ENCODE measurements at places on chromosomes 12 and 14.

DNA sequence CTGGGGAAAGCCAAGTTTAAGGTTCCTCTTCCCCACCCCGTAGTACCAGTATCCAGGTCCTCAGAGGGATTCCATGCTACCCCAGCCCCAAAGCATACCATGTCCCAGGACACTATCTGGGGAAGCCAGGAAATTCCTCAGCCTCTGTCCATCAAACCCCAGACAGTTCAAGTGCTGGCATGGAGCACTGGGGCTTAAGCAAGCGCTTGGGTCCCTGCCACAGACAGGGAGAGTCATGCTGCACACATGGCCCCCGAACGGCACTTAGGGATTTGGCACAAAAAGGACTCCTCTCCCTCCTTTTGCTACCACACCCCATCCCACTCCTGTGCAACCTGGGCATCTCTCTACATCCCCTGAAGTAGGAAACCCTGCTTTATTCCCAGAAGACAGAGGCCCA, 21.8 kb downstream of the ADCY6 start:
- no peak for DNase-seq

GRCh38 chr14:72434856-72435255, 459.0 kb downstream of the DPF3 start:
- DNase-seq: no peak

DNA sequence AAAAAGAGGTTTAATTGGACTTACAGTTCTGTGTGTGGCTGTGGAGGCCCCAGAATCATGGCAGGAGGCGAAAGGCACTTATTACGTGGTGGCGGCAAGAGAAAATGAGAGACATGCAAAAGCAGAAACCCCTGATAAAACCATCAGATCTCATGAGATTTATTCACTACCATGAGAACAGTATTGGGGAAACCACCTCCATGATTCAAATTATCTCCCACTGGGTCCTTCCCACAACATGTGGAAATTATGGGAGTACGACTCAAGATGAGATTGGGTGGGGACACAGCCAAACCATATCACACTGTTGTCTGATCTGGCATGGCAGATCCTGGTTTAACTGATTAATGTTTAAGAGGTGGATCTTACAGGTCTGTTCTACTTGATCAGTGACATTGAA, 5.6 kb downstream of the DDX47 start:
- DNase-seq: no peak

- DNase-seq: no peak
These were observed 60.9 kb upstream of the FBRSL1 start for GRCh38 chr12:132428936-132429601.

DNA sequence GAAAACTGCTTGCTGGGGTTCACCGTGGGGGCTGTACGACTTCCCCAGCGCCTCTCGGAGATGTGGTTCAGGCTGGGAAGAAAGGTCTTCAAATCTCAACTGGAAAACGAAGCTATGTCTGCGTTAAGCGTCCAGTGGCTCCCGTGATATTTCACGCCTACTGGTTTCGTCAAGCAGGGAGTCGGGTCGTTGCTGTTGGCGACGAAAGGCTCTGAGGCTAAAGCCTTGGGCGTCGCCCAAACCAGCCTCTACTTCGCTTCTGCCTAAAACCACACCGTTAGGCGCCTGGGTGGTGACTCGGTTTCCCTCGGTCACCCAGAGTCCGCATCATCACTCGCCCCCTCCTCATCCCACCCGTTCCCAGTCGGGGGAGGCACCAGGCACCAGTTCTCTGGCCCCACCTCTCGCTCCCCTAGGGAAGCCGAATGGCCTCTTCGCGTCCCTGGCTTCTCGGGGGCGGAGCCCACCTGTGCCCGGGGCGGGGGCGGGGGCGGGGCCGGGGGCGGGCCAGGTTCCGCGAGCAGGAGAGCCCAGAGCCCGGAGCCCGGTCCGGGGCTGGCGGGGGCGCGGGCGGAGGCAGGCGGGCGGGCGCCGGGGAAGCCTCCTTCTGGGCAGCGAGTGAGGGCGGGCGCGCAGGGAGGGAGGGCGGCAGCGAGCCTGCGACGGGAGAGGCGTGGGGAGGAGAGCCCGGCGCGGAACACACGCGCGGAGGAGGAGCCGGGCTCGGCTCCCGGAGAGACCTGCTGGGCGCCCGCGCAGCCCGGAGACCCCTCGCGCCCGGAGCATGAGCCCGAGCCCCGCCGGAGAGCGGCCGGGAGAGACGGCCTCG, at the start of gene B4GALNT3:
B4GALNT3 (plus strand) TSS at position 510 of the 829 bp plus-strand sequence. CDS start 438 bp downstream, outside the sequence.
- DNase-seq: peak; percentile 35
